ENCODE measurements at places on chromosomes 6 and 20.

GRCh38 chr20:3545401-3545925, 74.6 kb downstream of the ATRN start:
- no peak for DNase-seq

- no peak for DNase-seq
Measured at GRCh38 chr20:3871550-3872265, 17.5 kb upstream of the PANK2 start.

DNA sequence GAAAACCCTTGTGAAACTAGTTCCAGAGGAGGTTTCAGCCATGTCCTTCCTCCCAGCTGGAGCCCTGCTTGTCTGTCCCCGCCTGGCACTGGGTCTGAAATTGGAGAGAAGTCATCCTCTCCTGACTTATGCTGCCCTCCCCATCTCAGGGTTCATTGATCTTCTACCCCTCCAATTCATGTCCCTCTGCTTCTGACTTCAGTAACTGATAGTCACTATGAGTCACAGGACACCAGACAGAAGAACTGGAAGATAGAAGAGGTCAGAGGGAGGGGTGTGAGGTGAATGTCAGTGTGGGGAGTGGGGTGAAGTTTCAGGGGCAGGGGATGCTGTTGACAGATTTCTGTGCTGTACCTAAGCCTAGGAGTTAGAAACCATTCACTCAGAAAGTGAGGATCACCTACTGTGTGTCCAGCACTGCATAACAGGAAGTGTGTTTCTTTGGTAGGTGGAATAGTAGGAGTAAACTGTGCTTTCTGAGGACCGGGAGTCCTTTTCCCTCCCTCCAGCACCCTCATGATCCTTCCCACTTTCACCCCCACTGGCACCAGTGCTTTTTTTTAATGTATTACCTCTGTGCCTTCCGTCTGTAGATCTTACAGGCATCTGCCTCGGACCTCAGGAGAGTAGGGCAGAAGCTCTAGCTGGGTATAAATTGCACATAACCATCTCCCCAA, 627 bp upstream of the RPP21 start:
- no peak for DNase-seq

- DNase-seq, result no peak
Measured at GRCh38 chr20:41046716-41047115, 18.1 kb downstream of the TOP1 start.

DNA sequence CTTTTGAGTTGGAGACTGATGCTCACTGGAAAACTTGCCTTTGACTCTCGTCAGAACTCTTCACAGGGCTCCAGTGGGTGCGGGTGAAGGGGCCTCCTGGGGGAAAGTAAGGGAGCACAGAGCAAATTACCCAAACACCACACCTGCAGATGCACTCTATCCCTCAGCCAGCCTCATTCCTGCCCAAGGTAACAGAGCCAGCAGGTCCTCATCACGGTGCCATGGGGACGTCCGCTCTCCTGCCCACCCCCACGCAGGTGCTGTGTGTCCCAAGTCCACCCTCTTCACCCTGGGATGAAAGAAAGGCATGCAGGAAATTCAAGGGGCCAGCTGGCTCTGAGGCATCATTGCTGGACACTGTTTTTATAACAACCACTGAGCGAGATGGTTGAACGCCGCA, 269.0 kb downstream of the SMOC2 start:
- DNase-seq, result no peak

DNA sequence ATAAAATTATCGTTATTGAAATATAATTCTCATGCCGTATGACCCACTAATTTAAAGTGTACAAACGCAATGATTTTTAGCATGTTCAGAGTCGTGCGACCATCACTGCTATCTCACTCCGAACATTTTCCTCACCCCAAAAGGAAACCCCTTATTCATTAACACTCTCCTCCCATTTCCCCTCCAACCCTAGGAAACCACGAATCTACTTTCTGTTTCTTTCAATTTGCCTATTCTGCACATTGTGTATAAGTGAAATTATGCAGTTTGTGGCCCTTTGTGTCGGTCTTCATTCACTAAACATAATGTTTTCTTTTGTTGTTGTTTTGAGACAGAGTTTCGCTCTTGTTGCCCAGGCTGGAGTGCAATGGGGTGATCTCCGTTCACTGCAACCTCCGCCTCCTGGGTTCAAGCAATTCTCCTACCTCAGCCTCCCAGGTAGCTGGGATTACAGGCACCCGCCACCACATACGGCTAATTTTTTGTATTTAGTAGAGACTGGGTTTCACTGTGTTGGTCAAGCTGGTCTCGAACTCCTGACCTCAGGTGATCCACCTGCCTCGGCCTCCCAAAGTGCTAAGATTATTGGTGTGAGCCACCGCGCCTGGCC, 99.7 kb upstream of the ZNF217 start:
- no peak for DNase-seq

DNA sequence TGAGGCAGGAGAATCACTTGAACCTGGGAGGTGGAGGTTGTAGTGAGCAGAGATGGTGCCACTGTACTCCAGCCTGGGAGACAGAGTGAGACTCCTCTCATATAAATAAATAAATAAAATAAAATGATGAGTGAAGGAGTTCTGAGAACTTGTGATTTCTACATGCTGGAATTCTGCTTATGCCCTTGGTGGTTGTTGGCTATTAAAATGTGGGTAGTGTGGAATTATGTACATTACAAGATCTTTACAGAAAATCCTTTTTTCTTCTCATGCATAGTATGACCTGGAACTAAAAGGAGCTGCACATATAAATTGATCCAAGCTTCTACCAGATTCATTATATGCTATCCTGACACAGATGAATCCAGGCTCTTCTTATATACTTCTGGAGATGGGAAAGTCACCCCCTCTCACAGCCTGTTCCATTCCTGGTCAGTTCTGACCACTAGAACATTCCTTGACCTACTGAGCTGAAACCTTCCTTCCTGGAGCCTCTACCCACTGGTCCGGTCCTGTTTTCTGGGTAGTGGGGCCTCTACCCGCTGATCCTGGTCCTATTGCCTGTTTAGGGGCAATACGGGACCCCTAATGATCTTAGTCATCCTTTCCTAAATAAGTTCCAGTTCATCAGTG, 37.7 kb upstream of the TAF8 start:
- DNase-seq, result no peak

DNA sequence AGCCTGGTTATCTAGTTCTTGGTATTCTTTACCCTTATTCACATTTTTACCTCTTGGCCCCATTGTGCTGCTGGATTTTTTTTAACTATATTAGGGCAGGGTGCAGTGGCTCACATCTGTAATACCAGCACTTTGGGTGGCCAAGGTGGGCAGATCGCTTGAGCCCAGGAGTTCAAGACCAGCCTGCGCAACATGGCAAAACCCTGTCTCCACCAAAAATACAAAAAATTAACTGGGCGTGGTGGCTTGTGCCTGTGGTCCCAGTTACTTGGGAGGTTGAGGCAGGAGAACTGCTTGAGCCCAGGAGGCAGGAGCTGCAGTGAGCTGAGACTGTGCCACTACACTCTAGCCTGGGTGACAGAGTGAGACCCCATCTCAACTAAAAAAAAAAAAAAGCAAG, 12.2 kb upstream of the TAF8 start:
- no peak for DNase-seq

GRCh38 chr6:39899554-39900295, 34.5 kb downstream of the MOCS1 start:
- DNase-seq, result peak; percentile 17

- no peak for DNase-seq
Measured at GRCh38 chr6:136677344-136677743, 114.9 kb downstream of the MAP3K5 start.

GRCh38 chr20:45933266-45934045, 1.0 kb upstream of the PCIF1 start:
- no peak for DNase-seq

DNA sequence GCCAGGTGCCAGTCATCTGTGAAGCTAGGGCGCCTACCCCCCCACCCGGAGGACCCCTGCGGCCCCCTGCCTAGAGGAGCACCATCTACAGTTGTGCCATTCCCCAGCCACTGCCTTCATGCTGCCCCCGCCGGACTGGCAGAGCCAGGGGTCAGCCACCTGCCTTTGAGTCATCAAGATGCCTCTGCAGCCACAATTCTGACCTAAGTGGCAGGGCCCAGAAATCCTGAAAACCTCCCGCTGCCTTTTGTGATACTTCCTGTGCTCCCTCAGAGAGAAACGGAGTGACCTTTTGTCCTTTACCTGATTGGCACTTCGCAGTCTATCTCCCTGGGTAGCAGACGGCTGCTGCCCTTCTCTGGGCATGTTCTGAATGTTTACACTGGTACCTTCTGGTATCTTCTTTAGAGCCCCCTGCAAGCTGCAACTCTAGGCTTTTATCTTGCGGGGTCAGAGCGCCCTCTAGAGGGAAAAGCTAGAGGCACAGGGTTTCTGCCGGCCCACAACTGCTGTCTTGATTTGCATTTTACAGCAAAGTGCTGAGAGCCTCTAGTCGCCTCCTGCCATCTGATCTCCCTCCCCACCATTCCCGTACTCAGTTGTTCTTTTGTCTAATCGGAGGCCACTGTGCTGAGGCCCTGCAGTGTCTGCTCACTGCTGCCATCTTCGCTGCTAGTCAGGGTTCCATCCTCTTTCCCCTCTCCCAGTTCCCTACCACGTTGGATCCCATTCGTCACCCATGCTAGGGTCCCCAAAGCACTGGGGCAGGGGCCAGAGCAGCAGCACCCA, 26.9 kb downstream of the SPATA2 start:
- DNase-seq, result no peak

DNA sequence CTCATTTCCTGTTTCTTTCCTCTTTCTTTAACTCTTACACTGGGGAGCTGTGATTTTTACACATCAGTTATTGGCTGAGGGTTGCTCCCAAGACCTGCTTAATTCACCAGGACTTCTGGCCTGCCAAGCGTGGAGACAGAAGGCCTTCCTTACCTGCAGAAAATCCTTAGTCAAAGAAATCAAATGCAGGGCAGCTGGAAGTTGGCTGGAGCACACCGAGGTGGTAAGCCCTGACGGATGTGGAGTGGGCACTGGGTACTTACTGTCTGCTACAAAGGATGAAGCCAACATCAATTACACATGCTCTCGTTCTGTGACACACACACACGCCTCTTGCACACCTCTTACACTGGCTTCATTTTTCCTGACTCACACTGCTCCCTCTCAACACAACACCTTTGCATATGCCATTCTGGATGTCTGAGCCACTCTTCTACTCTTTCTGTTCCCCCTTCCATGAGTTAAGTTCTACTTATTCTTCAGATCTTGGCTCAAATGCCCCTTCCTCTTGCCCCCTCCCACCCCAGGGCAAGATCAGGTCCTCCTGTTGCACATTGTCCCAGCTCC, 61.6 kb downstream of the TTI1 start:
- no peak for DNase-seq

GRCh38 chr6:169590376-169590939, 111.4 kb downstream of the WDR27 start:
- DNase-seq, result no peak

DNA sequence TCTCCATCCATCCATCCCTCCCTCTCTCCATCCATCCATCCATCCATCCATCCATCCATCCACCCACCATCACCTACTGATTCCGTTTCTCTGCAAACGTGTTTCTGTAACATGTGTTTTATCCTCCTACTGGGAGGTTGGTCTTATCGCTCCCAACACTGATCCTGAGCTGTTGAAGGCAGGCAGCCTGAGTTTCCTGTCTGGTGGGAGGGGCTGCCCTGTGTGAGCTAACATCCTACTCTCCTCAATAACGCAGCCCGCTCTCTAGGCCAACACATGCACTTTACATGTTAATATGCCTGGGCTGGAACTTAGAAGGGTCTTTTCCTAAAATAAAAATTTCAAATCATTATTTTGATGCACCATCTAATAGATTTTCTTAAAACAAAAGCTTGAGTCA, 126.5 kb downstream of the WDR27 start:
- DNase-seq, result no peak

DNA sequence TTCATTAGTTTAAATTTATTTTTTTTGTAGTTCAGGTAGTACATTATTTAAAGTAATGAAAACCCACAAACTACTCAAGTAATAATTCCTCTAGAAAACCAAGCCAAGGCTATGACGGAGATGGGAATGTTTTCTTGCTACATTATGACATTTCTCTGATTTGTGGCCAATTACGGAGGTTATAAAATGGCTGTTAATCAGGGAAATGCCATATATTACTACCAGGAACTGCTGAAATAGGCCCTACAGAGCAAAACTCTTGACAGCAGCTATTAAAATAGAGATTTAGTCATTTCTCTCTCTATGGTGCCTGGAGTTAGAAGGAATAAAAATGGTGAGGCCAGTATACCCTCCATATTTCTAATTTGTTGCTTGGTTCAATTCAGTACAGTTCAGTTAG, 280.0 kb downstream of the ARHGAP18 start:
- no peak for DNase-seq

DNA sequence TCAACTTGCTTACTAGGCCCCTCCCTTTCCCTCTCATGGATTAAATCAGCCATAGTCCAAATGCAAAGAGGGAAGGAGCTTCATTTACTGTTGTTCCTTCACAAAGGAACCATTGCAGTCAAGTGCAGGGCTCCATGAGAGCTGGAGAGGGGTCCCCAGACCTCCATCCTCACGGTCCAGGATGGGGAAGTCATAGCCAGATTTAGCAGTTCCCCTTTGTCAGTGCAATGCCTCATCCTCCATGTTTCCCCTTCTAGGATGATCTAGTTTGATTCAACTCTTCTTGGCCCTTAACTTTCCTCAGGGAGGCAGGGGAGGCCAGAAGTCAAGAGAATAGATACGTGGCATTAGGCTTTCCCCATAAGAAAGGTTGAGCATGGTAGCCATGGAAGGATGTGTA, 66.5 kb upstream of the FUCA2 start:
- no peak for DNase-seq

GRCh38 chr6:126945812-126946360, 172.6 kb upstream of the RSPO3 start:
- no peak for DNase-seq

- no peak for DNase-seq
Measured at GRCh38 chr6:131581523-131581922, 8.5 kb downstream of the ARG1 start.

- DNase-seq, result no peak
Measured at GRCh38 chr6:138652824-138653223, 120.7 kb upstream of the CCDC28A start.

- no peak for DNase-seq
Measured at GRCh38 chr20:13313201-13313600, 92.1 kb downstream of the ISM1 start.

DNA sequence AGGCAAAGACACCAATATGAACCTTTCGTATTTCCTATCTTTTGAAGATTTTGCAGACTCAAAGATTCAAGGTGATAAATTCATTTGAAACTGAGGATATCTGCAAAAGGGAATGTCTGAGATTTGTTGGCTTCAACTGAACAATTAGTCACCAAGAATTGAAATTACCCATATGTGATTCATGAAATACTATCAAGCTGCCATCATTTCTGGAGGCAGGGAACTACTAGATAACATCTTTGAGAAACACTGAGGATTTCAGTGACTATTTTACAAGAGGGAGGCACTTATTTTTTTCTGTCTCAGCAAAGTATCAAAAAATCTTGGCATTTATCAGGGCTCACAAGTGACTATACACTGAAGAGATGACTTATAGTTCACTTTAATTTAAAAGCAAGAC, 39.8 kb upstream of the MMS22L start:
- DNase-seq, result peak; percentile 17

Measured in AG09309 (cell line).